ENCODE measurements at places on chromosomes 6 and 20. TPM values are rescaled to one million over a fixed set of nuclear protein-coding genes. Genes with fewer than 3 reads are reported as not detected.

BACH2 gene
- 1.6 TPM for total RNA-seq

WFDC8 gene
- total RNA-seq = not detected

ACTL10 gene
- not detected for total RNA-seq

GGT7 gene
- total RNA-seq = 11.5 TPM

FAM184A gene
- total RNA-seq = 8.7 TPM

BRD2 gene
- 209 TPM for total RNA-seq

BMP6 gene
- 13.6 TPM for total RNA-seq
